Cerebellar nuclear complex (tissue), 1 donor: ENCODE measurements at places on chromosomes 13 and 19.

DNA sequence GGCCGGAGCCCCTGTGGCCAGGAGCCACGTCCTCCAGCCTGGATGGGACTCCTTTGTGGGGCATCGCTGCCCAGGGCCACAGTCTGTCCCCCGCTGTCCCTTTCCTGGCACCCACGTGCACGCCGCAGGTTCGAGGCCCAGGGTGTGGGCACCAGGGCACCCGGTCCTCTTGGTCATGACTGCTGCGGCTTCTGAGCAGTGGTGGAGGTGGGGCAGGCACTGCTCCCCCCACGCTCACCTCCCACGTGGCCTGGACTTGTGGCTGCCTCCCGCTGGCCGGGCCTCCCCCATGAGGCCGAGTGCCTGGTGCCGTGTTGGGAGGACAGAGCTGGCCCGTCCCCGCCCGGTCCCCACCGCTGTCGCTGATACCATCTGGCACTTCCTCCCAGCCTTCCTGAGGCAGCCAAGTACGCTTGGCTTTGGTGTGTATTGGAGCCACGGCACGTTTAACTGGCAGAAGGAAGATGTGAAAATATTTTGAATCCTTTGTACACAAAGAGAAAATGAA, 12.8 kb downstream of the SPPL2B start:
- no peak for DNase-seq

DNA sequence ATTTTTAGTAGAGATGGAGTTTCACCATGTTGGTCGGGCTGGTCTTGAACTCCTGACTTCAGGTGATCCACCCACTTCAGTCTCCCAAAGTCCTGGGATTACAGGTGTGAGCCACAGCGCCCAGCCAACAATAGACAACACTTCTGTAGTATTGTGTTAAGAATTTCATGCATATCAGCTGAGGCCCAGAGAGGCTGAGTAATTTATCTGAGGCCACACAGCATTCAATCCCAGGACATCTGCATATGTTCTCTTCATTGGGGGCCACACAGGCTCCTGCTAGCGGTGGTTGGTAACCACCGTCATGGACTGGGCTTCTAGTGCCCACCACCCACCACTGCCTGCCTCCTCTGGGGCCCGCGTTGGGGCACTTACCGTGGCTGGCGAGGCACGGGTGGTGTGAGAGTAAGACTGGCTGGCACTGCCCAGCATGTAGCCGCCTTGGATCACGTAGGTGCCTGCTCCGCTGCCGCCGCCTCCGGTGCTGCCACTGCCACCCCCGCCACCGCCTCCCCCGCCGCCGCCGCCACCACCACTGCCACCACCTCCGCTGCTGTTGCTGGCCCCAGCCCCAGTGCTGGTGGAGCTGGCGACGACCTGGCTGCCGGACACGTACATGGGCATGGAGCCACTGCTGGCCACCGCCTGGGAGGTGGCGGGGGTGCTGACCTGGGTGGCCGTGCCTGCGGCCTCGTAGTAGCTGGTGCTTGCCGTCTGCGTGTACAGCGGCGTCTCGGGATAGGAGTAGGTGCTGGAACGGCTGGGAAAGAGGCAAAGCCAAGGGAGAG, 20.3 kb downstream of the DCAF15 start:
- DNase-seq, result no peak

DNA sequence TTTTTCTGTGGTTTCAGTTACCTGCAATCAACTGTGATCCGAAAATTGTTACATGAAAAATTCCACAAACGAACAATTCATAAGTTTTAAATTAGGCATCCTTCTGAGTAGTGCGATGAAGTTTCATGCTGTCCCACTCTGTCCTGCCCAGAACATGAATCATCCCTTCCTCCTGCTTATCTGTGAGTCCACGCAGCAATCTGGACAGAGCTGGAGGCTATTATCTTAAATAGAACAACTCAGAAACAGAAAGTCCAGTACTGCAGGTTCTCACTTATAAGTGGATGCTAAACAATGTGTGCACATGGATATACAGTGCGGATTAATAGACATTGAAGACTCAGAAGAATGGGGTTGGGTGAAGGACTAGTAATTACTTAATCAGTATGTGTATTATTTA, 583.7 kb upstream of the SPRY2 start:
- no peak for DNase-seq

DNA sequence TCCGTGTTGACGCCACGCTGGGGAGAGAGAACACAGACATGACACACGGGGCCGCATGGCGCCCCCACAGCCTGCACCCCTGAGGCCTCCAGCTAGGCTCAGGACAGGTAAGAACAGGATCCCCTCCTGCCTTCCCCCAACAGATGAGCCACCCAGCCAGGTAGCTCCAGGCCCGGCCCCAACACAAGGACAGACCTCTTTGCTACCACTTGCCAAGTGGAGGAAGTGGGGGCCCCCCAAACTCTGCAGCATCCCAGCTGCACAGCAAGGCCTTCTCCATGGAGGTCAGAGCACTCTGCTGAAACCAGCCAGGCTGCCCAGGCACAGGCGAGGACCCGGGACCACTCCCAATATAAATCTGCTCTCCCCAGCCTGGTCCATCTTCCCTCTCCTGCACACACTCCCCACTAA, 31.5 kb downstream of the PEPD start:
- no peak for DNase-seq

- DNase-seq, result no peak
Observed at GRCh38 chr19:29679598-29680210, 14.4 kb downstream of the PLEKHF1 start.

DNA sequence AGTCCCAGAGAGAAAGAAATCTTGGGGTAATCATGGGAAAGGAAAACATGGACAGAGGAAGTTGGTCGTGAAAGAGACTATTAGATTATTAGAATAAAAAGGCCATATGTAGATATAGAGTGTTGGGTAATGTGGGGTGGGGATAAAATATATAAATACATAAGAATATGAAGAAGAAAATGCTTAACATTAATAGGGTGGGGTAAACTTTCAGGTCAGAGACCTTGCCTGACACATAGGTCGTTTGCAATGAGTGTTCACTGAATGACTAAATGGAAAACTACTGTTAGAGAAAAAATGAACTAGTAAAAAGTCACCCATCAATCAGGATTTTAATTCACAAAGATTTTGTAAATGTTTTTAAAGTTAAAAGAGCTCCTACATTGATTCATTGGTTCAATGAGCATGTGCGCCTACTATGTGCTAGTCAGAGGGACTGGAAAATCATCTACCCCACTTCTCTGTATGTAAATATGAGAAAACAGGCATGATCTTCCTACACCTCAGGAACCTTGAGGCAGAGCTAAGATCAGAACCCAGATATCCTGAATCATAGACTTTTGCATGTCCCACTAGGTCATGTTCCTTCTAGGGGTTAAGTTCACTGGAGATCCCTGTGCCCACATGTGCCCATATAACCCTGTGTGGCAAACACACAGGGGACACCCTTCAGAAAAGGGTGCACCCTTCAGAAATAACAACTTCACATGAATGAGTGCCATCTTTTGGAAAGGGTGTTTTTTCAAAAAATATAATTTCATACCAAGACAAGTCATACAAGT, 24.6 kb upstream of the KLF12 start:
- DNase-seq, result no peak

DNA sequence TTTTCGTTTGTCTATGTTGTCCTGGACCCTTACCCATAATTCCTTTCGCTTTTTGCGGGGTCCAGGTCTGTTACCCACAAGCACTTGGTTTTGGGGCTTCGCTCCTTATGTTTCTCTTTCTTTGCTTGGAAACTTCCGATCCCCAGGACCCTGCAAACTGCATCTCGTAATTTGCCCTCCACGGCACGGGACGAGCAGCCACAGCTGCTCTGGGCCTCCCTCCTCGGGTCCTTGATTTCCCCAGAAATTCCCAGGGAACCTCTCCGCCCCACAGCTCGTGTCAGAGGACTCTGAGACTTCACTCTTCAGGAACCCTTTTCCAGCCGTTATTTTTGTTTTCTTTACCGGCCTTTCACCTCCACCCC, 599 bp downstream of the SNRNP70 start:
- DNase-seq, result no peak

DNA sequence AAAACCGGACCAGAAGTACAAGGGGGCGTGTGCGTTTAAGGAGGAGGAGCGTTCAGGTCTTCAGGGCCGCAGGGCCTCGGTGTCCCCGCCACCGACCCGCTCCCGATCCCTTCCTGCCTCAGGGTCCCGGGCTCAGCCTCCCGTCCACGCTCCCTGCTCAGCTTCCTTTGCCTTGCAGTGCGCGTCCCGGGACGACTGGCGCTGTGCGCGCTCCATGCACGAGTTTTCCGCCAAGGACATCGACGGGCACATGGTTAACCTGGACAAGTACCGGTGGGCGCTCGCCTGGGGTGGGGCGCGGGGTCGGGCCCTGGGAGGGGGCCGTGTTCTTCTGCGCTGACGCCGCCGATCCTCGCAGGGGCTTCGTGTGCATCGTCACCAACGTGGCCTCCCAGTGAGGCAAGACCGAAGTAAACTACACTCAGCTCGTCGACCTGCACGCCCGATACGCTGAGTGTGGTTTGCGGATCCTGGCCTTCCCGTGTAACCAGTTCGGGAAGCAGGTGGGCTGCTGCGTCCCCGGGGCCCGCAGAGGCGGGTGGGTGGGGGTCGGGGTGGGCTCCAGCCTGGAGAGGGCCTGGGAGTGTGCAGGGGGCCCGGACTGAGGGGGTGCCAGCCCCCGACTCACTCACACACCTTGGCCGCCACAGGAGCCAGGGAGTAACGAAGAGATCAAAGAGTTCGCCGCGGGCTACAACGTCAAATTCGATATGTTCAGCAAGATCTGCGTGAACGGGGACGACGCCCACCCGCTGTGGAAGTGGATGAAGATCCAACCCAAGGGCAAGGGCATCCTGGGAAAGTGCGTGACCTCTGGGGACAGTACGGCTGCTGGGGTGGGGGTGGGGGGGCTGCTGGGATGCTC, 1.4 kb downstream of the GPX4 start:
- DNase-seq, result no peak
